ENCODE measurements at places on chromosomes 13 and 19.

DNA sequence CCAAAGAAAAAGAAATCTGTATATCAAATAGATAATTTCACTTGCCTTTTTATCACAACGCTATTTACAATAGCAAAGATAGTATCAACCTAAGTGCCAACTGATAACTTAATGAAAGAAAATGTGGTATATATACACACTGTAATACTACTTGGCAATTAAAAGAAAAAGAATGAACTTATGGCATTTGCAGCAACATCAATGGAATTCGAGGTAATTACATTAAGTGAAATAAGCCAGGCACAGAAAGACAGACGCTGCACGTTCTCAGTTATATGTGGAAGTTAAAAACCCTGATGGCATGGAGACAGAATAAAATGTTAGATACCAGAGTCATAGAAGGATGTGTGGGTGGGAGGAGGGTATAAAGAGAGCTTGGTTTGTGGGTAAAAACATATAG is 1260.5 kb upstream of the PCDH9 start:
- DNase-seq: no peak

DNA sequence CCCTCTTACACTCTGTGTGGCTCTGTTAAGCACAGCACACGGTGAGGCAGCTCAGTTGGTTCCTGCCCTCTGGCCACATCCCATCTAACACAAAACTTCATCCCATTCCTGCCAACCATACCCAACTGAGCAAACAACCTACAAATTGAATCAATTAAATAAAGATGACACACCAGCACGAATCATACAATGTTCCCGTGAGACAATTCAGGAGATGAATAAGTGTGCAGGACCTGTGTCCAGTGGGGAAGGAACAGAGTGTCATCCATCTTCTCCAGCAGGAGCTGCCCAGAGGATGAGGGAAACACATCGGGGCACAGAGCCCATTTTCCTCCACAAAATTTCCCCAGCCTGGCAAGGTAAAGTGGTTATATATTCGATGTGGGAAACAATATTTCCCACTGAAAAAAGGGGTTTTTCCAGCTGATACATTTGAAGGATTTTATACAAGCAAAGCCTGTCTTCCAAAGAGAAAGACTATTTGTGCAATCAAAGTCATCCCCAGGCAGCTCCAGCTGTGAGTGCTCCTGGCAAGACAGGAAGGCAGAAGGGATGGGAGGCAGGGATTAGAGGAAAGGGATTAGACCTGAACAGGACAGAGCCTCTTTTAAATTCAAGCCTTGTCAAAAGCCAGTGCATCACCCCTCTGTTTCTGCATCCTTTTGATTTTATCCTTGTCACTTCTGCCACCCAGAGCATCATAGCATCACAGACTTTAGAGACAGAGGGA is 240.2 kb downstream of the LHFPL6 start:
- DNase-seq: no peak

GRCh38 chr13:114135731-114136171 is 3.3 kb upstream of the RASA3 start:
- no peak for DNase-seq

DNA sequence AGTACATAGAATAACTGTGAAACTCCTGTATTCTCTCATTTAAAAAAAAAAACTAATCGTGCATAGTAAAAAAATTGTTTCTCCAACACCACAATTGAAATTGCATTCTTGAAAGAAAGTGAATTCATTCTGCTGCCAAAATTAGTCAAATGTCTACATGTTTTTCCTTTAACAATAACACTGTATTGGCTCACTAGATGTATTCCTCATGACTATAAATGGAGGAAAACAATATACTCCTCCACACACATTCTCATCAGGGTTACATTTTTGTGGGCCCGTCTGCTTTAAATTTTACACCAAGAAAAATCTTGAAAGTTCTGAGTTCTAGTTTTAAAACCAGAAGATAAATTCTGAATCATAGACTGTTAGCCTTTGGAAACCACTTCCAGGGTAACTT is 233.6 kb downstream of the KLF12 start:
- no peak for DNase-seq
